Thoracic aorta (tissue), 2 donors: ENCODE measurements at places on chromosomes 11 and 22.

DNA sequence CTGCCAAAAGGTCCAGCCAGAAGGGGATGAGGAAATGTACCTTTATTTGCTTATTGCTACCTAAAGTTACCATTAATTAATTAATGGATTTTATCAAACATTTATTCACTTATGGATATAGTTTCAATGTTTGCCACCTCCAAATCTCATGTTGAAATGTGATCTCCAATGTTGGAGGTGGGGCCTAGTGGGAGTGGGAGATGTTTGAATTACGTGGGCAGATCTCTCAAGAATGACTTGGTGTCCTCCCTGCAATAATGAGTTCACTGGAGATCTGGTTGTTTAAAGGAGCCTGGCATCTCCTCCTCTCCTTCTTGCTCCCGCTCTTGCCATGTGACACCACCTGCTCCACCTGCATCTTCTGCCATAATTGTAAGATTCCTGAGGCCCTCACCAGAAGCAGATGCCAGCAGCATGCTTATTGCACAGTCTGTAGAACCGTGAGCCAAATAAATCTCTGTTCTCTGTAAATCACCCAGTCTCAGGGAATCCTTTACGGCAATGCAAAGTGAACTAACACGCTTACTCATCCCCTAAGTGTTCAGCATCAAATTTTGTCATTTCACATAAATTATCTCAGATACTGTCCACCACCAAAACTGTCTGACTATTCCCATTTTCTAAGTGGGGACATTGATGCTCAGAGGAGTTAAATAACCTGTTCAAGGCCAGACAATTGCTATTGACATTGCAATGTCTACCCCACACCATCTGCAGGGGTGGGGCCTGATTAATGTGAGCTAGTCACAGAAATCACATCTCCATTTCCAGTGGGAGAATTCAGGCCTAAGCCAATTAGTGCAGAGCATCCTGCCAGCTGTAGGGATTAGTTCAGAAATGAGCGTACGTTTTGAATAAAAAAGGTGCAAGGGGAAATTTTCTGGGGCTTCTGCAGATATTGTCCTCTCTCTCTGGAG, 51.6 kb upstream of the SYN3 start:
- no peak for DNase-seq

DNA sequence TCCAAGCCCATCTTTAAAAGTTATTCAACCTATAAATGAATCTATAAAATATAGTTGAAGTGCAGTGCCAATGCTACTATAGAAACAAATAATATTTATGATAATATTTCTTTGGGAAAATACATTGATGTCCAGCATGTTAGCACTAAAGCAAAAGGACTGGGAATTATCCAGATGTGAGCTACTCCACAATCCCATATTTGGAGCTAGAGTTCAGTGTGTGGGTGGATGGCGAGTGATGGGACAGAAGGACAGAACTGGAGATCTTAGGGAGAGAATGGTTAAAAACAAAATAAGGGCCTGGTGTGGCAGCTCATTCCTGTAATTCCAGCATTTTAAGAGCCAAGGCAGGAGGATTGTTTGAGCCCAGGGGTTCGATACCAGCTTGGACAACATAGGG, 216.8 kb downstream of the TMEM135 start:
- DNase-seq, result no peak

- no peak for DNase-seq
These were observed 804.4 kb downstream of the BRD1 start for GRCh38 chr22:49023161-49023878.

GRCh38 chr11:130429120-130429681, 792 bp upstream of the ADAMTS8 start:
- DNase-seq, result no peak

DNA sequence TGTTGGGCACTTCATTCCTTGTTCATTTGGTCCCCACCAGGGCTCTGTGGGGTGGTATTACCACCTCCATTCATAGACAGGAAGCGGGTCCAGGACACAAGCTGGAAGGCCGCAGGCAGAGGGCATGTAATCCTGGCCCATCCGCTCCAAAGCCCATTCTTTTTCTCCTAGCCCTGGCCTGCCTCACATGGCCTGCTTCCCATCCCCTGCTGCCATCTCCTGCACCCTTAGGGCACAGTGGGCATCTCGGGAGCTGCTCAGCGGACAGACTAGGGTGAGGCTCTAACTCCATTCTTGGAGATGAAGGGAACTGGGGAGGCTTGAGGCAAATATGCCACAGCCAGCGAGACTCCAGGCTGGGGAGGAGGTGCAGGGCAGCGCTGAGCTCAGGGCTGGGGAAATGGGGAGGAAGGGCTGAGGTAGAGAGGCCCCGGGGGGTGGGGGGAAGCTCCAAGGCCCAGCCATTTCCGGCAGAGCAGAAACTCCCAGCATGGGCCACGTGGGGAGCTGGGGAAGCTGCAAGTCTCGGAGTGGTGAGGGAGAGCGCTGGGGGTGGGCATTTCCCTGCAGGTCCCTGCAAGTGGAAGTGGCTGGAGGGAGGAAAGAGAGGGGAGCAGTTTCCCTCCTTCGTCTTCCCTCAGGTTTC, 14.3 kb upstream of the BCL9L start:
- no peak for DNase-seq

DNA sequence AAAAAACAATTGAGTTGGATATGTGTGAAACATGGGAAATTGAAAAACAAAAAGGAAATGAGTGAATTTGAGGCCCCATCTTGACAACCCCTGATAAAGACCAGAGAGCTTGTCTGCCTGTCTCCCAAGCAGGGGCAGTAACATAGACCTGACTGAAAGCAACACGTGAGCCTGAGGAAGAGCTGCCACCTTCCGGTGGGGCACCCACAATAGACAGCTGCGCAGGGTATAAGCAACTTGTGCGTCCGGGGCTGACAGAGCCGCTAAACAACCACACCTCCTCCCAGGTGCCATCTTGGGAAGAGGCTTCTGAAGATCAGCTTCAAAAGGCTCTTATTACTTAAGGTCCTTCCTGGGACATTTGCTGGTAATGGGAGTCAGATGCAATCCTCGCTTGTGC, 166.8 kb downstream of the NTM start:
- DNase-seq, result no peak

- no peak for DNase-seq
These were observed at the start of the genes COMT and TXNRD2 for GRCh38 chr22:19941365-19942082. TSS of gene COMT (plus strand) at chr22:19941772. CDS start at chr22:19962527, 20,755 bp downstream. TSS of gene TXNRD2 (minus strand) at chr22:19941818. CDS start at chr22:19941803, 15 bp downstream.

- no peak for DNase-seq
These were observed 365.2 kb upstream of the DDI1 start for GRCh38 chr11:103671143-103671651.

GRCh38 chr11:35281169-35281688, 138.1 kb downstream of the SLC1A2 start:
- no peak for DNase-seq

DNA sequence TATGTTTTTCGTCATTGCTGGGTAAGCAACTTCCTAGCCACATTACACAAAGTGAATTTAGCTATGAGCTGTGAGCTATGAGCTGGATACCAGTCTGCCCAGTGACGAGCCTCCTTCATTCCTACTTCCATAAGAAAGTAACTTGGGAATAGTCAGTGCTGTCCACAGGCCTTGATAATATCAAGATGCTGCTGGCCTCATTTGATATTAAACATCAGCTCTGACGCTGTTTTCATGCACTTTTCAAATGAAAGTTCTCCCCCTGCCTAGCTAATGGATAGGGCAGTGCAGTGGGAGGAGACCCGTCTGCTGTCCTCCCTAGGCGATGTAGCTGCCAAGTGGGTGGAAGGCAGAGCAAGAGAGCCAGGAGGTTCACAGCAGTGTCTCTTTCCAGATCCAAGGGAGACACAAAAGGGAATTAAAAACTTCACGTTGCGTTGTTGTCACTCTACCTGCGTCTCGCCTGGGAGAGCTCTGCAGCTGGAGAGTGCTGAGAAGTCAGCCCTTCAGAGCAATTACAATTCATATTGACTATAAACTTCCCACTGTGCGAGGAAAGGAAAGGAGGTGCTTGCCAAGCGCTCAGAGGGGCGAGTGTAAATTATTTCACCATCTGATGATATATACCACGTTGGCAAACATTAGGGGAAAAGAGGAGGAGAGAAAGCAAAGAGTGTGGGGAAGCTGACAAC, 861.4 kb downstream of the NTM start:
- DNase-seq, result no peak

- DNase-seq, result no peak
These were observed 37.8 kb downstream of the TSPAN18 start for GRCh38 chr11:44764583-44764982.

- no peak for DNase-seq
These were observed 60.9 kb upstream of the MYEOV start for GRCh38 chr11:69232821-69233743.

DNA sequence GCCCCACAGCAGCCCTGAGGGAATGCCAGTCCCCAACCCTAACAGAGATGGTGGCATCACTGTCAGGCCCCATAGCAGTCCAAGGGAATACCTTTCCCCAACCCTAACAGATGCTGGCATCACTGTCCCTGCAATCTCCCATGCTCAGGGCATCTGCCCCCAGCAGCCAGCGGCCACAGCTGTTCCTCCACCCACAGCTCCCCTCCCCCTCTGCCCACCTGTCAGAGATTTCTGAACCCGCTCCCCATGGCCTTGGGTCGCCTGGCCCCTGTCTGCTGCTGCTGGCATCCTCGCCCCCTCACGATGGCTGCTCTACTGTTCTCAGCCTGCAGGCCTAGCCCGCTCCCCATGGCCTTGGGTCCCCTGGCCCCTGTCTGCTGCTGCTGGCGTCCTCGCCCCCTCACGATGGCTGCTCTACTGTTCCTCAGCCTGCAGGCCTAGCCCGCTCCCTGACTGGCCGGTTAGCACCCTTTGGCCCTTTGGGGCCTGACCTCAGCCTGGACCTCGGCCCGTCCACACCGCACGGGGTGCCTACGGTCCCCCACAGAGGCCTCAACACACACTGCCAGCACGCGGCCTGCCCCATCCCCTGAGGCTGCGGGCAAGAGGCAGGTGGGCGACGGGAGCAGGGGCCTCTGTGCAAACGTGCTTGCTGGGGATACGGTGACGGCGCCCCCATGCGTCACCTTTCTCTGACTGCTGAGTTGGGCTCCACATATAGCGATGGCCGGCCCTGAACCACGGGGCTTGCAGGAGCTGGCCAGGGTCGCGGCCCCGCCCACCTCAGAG, 20.7 kb downstream of the CHID1 start:
- DNase-seq, result no peak

- DNase-seq, result no peak
These were observed 532.7 kb downstream of the NTM start for GRCh38 chr11:131903074-131903473.

- DNase-seq, result no peak
These were observed 244.1 kb upstream of the MTNR1B start for GRCh38 chr11:92725352-92725751.

DNA sequence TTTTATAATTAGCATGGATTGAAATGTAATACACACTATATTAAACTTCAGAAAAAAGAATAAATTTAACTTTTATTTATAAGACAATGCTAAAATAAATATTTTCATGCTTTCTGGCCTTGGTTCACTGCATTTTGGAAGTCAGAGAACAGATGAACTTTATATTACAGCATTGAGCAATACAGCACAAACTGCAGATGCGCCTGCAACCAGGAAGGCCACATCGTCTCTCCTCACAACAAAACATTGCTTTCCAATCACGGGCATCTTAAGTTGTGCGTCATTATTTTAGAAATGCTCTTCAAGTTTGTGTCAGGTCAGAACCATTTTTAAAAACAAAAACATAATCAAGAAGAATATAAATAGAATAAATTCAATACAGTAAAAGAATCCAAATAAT, 89.3 kb upstream of the CEP126 start:
- DNase-seq, result no peak
